Mammary epithelial cell (primary cell): ENCODE measurements at places on chromosomes 1 and 21. TPM values are rescaled to one million over a fixed set of nuclear protein-coding genes. Genes with fewer than 3 reads are reported as not detected.
A peak's percentile ranks its signal among the peaks of the same experiment; 100 is the strongest.

GRCh38 chr21:26982767-26983166 is 15.9 kb upstream of the ADAMTS5 start:
- DNase-seq = peak; percentile 82

DNA sequence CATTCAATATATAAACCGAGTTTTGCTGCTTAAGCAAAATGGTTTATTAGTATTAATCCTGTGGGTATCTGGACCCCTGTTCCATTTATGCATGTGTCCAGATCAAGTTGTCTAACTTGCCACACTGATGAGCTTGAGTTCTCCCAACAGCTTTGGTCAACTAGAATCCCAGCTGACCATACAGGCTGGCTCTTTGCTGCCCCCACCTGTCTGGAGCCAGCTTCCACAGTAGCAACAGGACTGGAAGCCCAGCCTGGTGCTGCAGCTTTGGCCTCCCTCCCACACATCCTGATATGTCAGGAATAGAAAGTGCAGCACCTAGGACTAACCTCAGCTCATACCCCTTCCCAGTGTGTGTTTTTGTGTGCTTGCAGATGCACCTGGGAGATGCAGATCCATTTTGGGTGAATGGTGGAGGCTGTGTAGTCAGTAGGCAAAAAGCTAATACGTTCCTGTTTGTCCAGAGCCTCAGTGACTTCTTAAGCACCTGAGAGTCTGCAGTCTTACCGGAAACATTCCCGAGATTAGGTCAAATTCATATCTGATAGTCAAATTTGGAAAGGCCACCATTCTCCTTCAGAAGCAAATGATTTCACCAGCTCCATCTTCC is 40.9 kb upstream of the BEND5 start:
- peak; percentile 47 for DNase-seq

KDM5B gene
- polyA plus RNA-seq = 36.7 TPM

- no peak for DNase-seq
Measured at GRCh38 chr1:169105087-169105433, 1.4 kb upstream of the ATP1B1 start.

DPT gene
- polyA plus RNA-seq = not detected

DNA sequence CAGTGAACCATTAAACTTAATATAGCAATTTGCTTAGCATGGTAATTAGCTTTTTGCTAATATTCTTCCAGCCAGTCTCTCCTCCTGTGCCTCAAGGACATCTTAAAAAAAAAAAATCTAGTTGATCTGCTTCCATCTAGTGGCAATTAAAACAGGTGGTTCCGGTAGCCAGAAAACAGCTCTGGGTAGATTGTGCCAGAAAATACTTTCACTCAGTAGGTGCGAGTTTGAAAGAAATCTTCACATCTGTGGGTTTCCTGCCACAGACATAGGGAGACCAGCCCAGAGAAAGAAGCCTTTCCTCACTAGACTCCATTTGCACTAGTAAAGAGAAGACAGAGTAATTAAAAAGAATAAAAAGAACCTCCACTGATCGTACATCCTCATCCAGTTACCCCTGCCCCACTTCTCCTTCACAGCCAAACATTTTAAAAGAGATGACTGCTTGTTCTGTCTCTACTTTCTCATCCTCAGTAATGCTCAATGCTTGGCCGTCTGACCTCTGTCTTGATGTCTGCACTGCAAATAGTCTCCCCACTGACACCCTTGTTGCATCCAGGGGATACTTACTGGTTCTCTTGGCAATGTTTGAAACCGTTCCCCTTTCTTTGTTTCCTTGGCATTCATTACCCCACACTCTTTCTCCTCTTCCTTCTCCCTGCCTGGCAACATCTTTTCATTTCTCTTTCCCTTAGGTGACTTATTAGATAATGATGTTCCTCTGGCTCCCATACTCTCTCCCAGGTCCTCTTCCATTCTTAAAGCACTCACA is 16.9 kb downstream of the SELL start:
- no peak for DNase-seq

GRCh38 chr1:12619792-12620487 is 1.9 kb upstream of the DHRS3 start:
- DNase-seq = peak; percentile 73
